ENCODE measurements at places on chromosomes 7 and 10. TPM values are rescaled to one million over a fixed set of nuclear protein-coding genes. Genes with fewer than 3 reads are reported as not detected.

GRCh38 chr10:102229810-102230263, 3.7 kb downstream of the ELOVL3 start:
- H3K36me3 ChIP-seq, result no peaks in the 10 kb centered on the region
- H3K27me3 ChIP-seq, result no peaks in the 10 kb centered on the region
- H3K27ac ChIP-seq, result no peak overlapping the region
- H3K4me1 ChIP-seq, result no peaks in the 10 kb centered on the region
- no peak overlapping the region for H3K4me3 ChIP-seq
- peak; percentile 95 for DNase-seq

GRCh38 chr7:99379043-99379577, 4.6 kb downstream of the ARPC1B start:
- H3K4me3 ChIP-seq, result no peak overlapping the region
- H3K36me3 ChIP-seq, result no peaks in the 10 kb centered on the region
- H3K27ac ChIP-seq, result peak overlapping the region; percentile 28

DNA sequence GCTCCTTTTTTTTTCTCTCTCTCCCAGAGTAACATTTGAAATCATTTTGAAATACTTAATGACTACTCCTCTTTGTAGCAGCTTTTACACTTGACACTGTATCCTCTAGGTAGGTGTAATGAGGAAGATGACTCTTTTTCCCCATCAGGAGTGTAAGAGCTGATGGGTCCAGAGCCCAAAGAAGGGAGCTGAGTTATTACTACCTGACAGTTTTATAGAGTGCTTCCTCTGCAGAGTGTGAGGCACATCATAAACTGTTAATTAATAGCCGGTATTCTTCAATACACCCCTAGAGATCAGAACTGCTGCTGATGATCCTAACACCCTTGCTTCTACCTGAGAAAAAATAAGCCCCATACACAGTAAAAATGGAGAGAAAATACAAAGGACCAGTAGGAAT, 279.8 kb upstream of the SEMA3A start:
- H3K27me3 ChIP-seq, result no peaks in the 10 kb centered on the region
- H3K36me3 ChIP-seq, result no peaks in the 10 kb centered on the region
- no peak overlapping the region for H3K4me3 ChIP-seq
- H3K27ac ChIP-seq, result no peak overlapping the region
- no peak for DNase-seq

DNA sequence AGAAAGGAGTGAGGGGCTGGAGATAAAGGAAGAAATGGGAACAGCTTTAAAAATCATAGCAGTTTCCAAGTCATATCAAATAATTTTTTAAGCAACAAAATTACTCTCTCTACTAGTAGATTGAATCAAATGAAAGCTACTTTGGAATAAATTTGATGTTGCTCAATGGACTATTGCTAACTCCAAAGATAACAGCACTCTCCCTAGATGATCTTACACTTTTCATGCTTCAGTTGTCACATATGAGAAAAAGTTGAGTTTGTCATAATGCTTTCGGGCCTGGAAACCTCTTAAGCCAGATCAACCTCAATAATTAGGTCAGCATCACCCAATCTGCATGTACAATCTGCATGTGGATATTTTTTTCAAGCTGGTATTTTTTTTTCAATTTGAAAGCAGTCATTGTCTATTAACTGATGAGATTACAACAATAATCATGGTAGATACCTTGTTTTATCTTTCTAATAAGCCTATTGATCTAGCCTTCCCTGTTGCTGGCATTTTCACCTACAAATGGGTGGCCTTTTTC, 31.3 kb downstream of the LIPJ start:
- H3K27ac ChIP-seq, result no peak overlapping the region
- no peak for DNase-seq
- H3K36me3 ChIP-seq, result no peaks in the 10 kb centered on the region
- no peak overlapping the region for H3K4me3 ChIP-seq

DNA sequence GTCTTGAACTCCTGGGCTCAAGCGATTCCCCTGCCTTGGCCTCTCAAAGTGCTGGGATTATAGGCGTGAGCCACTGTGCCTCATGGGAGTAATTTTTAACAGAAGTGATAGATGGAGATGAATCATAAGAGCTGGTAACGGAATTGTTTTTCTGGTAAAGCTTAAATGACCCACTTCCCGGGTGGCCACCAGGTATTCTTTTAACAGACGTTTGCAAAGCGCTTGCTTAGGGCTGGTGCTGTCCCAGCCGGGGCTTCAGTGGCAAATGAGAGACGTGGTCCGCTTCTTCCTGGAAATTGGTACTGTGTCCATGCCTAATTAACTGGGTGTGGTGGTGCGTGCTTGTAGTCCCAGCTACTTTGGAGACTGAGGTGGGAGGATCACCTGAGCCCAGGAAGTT, 23.5 kb downstream of the CAMK1D start:
- no peak for DNase-seq
- no peaks in the 10 kb centered on the region for H3K36me3 ChIP-seq
- H3K4me3 ChIP-seq, result no peak overlapping the region
- H3K27me3 ChIP-seq, result no peaks in the 10 kb centered on the region
- H3K27ac ChIP-seq, result no peak overlapping the region

DNA sequence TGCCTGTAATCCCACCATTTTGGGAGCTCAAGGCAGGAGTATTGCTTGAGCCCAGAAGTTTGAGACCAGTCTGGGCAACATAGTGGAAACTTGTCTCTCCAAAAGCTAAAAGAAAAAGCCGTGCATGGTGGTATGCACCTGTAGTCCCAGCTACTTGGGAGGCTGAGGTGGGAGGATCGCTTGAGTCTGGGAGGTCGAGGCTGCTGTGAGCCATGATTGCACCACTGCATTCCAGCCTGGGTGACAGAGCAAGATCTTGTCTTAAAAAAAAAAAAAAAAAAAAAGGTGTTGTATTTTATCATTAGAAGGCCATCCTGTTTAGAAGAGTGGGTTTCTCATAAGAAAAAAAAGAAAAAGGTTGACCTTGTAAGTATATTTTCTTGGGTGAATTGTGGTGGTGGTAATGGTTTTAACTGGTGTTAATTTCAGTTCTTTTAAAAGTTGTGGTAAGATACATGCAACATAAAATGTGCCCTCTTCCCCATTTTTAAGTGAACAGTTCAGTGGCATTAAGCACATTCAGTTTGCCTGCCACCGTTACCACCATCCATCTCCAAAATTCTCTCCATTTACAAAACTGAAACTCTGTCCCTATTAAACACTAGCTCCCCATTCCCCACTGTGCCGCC, 34.7 kb downstream of the GRIFIN start:
- H3K27ac ChIP-seq, result no peak overlapping the region
- DNase-seq, result no peak
- no peaks in the 10 kb centered on the region for H3K4me1 ChIP-seq
- H3K4me3 ChIP-seq, result no peak overlapping the region

- no peak overlapping the region for H3K4me3 ChIP-seq
- H3K27me3 ChIP-seq, result no peaks in the 10 kb centered on the region
- no peaks in the 10 kb centered on the region for H3K4me1 ChIP-seq
- H3K27ac ChIP-seq, result no peak overlapping the region
- DNase-seq, result no peak
Measured at GRCh38 chr7:25636168-25636567, 407.9 kb upstream of the NPVF start.

- no peak overlapping the region for H3K27ac ChIP-seq
- peak; percentile 88 for DNase-seq
- H3K4me3 ChIP-seq, result no peak overlapping the region
- H3K36me3 ChIP-seq, result no peaks in the 10 kb centered on the region
- no peaks in the 10 kb centered on the region for H3K4me1 ChIP-seq
- no peaks in the 10 kb centered on the region for H3K27me3 ChIP-seq
Measured at GRCh38 chr10:129968853-129969183, 4.7 kb upstream of the EBF3 start.

The DLX6 gene
- 0.13 TPM for polyA plus RNA-seq

The OPN4 gene
- not detected for polyA plus RNA-seq

The CXCL12 gene
- 108 TPM for polyA plus RNA-seq

The MAP3K8 gene
- polyA plus RNA-seq, result 17.0 TPM

The A1CF gene
- 4.8 TPM for polyA plus RNA-seq

Data from aorta (tissue), 5 donors.